ENCODE measurements at places on chromosomes 5 and 9.

- no peak for DNase-seq
These were observed 82.3 kb downstream of the SLC1A3 start for GRCh38 chr5:36688722-36689121.

DNA sequence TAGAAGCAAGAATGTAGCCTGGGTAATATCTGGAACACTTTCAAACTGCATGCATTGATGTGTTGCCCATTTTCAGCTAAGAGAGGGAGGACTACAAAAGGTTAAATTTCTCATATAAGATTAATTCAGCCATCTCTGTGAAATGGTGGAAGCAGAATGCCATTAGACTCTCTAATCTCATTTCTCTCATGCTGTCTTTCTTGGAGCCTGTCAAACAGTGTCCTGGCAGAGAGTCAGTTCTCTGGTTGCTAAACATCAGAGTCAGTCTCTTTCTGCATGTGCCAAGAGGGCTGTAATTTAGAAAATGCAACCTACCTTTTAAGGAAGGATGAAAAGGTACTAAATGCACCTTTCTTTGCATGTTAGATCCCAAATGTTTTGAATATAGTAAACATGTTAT, 910 bp upstream of the GARNL3 start:
- no peak for DNase-seq

DNA sequence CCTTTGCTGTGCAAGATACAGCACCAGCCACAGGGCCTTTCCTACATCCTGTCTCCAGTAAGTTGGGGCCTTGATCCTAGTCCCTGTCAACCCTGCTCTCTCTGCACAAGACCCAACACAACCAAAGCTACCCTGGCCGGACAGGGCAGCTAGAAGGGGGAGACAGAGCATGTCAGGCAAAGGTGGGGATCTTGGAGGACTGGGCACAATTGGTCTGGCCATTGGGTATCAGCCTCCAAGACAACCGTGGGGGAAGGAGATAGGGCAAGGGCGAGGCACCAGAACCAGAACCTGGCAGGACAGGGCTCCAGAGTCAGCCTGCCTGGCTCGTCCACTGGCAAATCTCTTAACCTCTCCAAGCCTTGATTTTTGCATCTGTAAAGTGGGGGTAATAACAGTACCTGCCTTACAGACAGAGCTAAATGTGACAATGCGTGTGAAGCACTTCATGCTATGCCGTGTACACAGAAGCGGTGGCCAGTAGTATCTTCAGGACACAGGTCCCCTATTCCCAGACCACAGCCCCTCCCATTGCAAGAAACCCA, 51.6 kb upstream of the CDKN2AIPNL start:
- no peak for DNase-seq

DNA sequence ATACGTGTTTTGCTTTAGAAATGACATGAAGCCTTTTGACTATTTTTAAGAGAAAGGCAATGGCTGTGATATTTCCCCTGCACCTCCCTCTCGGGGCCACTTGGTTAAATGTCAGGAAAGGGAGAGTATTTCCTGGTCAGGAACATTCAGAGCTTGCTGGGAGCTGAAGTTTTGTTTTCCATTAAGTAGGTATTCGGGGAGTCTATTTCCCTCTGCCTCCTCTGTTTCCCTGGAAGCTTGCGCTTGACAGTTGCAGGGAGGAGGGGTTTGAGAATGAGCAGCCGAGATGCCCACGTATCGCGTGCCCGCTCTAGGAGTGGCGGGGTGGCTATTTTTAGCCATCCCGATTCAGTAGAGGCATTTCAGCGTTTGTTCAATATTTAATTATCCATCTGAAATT, 6.7 kb downstream of the DAB2IP start:
- no peak for DNase-seq

- no peak for DNase-seq
These were observed 48.9 kb downstream of the MED27 start for GRCh38 chr9:132030626-132031325.

- DNase-seq, result peak; percentile 11
These were observed 38.9 kb downstream of the CDH6 start for GRCh38 chr5:31232273-31232888.

- DNase-seq, result no peak
These were observed 58.4 kb downstream of the APC start for GRCh38 chr5:112795944-112796678.

DNA sequence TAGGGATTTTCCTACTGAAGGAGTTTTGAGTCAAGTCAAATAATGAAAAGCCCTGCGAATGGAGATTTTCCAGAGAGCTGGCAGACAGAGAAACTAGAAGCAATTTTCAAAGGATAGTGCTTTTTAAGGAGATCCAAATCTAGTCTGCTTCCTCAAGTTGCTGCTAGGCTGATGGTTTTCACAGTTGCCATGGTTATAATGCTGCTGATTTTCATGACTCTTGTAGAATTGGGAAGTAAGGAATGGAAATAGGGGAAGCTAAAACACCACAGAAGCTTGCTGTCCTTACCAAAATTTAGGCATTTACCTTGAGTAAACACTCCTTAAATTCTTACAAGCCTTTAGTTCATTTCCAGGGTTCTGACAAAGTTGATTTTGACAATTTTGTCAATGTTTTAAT, 30.1 kb upstream of the HAPLN1 start:
- no peak for DNase-seq

GRCh38 chr5:160271396-160271795, 41.0 kb downstream of the CCNJL start:
- DNase-seq, result no peak

GRCh38 chr5:141639357-141640050, 2.7 kb downstream of the RELL2 start:
- DNase-seq, result no peak

DNA sequence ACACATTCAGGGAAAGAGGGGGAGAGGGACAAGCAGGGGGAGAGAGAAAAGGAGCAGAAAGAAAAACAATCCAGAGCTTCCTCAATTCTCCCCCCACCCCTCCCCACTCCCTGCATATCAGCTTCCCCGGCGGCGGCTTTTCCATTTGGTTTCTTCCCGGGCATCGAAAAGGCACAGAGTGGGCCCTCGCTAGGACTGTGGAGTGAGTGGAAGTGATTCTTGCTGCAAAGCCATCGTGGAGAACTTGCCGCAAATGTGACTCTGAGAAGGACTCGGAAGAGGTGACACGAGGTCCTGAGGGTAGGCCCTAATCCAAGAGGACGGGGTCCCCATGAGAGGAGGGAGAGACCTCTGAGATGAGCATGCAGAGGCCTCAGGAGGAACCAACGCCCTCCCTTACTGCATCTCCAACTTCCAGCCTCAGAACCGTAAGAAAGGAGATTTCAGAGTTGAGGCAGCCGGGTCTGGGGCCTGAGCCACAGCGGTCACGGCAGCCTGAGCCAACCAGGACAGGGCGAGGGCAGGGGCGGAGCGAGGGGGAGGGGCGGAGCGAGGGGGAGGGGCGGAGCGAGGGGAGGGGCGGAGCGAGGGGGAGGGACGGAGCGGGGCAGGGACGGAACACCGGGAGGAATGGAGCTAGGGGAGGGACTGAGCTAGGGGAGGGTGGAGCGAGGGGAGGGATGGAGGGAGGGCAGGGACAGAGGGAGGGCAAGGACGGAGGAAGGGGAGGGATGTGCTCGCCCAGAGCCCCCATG, 21.2 kb upstream of the SARDH start:
- DNase-seq, result no peak

GRCh38 chr5:40391642-40392041, 288.1 kb upstream of the PTGER4 start:
- no peak for DNase-seq

DNA sequence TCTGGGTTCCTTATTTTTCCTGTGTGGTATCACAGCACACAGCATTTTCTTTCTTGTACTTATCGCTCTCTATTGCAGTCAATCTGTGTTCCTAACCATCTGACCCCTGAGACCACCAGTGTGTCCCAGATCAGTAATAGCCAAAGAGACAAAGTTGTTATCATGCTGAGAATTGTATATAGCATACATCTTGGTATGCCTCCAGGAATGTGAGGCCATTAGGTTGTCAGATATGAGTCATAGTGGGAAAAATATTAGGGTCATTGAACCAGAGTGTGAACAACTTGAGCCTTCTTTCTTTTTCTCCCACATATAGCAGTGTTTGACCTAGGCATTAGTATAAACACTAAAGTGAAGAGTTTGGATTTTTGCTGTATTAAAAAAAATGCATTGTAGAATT, 106.3 kb downstream of the NDUFAF2 start:
- DNase-seq, result no peak

DNA sequence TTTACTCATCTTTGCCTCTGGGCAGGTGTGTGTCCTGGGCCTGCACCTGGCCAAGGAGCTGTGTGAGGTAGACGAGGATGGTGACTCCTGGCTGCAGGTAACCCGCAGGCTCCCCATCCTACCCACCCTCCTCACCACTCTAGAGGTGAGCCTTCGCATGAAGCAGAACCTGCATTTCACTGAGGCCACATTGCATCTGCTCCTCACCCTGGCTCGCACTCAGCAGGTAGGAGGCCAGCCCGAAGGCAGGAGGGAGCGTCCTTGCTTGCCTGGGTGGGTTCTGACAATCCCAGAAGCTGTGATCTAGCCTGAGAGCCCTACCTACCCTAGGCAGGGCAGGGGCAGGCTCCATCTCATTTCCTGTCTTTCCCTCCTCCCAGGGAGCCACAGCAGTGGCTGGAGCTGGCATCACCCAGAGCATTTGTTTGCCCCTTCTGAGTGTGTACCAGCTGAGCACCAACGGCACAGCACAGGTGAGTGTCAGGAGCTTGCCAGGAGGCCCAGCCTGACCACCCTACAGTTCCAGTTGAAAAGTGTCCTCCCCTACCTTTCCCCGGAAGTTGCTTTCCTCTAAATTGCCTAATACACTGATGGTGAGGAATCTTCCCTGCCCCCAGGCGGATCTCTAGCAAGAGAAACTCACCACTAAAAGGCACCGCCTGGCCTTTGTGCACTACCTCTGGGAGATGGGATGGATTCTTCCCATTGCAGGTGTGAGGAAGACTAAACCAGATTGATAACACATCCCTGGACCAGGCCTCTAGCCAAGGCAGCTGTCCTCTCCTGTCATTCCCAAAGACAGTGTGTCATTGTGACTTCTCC, 26.4 kb downstream of the SH3GLB2 start:
- no peak for DNase-seq

- DNase-seq, result no peak
These were observed 197.7 kb upstream of the OTULINL start for GRCh38 chr5:14383923-14384322.

DNA sequence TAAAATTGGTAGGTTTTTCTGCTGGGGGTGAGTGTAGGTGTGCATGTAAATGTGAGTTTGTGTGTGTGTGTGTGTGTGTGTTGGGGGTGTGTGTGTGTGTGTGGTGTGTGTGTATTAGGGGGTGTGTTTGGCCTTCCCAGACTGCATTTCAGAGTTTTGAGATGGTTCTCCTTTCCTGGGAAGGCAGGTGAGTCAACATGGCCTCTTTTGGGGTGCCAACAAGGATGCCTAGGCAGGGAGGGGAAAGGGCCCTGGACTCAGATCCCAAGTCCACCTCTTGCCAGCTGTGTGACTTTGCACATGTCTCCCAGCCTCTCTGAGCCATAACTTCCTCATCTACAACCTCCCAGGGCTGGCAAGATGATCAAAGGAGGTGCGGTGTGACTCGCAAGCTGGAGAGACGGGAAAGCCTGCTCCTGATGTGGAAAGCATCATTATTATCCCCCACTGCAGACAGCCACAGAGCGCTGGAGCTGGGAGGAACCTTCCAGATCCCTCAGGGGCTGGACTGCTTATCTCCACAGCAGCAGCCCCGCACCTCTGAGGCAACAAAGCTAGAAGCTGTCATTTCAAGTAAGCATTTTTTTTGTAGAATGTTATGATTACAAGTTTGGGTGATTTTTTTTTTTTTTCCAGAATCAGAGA, 63.5 kb upstream of the TBC1D2 start:
- DNase-seq, result no peak

DNA sequence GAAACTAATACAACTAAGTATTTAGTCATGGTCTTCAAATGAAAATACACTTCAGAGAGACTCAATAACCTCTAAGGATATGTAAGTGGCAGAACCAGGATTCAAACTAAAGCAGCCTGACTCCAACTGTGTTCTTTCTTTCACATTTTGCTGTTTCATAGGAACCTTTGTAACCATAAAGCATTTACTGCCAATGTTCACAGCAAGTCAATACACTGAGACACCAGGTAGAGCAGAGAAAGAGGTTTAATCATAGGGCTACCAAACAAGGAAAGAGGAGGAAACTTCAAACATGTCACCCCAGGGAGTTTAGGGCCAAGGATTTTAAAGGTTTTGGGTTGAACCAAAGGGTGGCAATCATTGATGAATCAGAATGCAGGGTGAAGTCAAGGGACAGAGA, 263.1 kb upstream of the PTGER4 start:
- no peak for DNase-seq

Data from GM18507 (cell line).